ENCODE measurements at places on chromosomes 7 and 10. TPM values are rescaled to one million over a fixed set of nuclear protein-coding genes. Genes with fewer than 3 reads are reported as not detected.

The TAC1 gene
- not detected for total RNA-seq

The CCAR1 gene
- total RNA-seq: 60.8 TPM

The GIMAP2 gene
- total RNA-seq: not detected

The PNLIP gene
- total RNA-seq: not detected

The LEP gene
- not detected for total RNA-seq

DNA sequence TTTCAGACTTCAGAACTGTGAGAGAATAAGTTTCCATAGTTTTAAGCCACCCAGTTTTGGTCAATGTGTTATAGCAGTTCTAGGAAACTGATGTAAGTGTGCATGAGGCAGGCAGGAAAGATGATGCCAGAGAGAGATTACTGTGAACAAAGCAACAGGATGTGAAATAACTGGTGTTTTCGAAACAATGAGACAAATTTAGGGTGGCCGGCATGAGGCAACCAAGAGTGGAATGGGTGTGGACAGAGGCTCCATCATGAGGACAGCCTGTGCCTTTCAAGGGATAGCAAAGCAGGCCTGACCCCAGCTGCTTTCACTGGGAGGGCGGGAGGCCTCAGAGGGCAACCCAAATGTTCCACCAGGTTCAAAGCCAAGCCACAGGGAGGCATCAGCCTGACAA is 67.3 kb upstream of the UCN3 start:
- H3K36me3 ChIP-seq: no peaks in the 10 kb centered on the region
- H3K27ac ChIP-seq: no peak overlapping the region
- DNase-seq: no peak
- no peak overlapping the region for H3K4me3 ChIP-seq

DNA sequence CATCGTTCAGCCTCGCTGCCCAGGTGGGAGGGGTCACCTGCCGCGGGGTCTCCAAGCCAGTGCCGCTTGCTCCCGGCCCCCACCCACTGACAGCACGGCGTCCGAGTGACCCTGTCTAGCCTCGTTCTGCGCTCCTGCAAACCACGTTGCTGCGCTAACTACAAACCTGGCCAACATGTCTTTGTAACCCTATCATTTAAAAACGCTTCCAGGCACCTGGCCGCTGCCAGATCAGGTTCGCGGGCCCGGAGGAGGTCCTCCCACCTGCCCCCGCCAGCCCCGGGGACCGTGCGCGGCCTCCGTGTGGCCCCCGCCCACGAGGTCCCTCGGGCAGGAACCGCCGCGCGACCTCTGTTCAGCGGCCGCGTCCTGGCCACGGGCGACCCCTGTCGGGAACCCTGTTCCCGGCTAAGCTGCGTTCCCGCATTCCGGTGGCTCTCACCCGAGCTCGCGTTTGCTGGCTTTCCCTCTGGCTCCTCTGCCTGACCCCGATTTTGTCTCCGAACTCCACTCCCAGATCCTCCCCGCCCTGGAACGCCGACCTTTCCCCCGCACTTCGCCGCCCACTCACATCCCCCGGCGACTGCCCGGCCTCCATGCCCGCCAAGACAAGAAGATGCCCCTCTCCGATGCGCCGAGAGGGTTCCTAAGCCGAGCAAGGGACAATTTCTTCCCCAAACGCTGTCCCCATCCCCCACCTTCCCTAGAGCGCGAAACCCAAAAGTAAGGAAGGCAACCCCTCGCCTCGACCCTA is 2.4 kb downstream of the SFMBT2 start:
- H3K36me3 ChIP-seq: no peaks in the 10 kb centered on the region
- H3K4me1 ChIP-seq: no peaks in the 10 kb centered on the region
- H3K4me3 ChIP-seq: peak overlapping the region; percentile 56
- H3K27me3 ChIP-seq: peaks cover 33% of the 10 kb centered on the region
- DNase-seq: peak; percentile 17
- no peak overlapping the region for H3K27ac ChIP-seq

- no peaks in the 10 kb centered on the region for H3K4me1 ChIP-seq
- H3K27me3 ChIP-seq: no peaks in the 10 kb centered on the region
- peak; percentile 42 for DNase-seq
- no peaks in the 10 kb centered on the region for H3K36me3 ChIP-seq
- no peak overlapping the region for H3K4me3 ChIP-seq
These were observed 1288.5 kb downstream of the GATA3 start for GRCh38 chr10:9342885-9343570.

DNA sequence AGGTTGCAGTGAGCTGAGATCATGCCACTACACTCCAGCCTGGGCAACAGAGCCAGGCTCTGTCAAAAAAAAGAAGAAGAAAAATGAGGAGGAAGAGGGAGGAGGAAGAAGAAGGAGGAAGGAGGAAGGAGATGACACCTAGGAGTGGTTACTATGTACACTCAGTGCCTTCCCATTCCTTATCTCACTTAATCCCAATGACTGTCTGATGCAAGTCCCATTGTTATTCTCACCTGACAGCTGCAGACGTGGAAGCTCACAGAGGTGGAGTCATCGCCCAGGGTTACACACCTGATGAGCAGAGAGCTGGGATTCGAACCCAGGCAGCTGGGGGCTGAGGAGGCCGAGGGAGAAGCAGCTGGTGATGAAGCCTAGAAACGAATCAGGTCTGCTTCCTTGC is 258.8 kb downstream of the SNX10 start:
- no peaks in the 10 kb centered on the region for H3K4me1 ChIP-seq
- no peak overlapping the region for H3K27ac ChIP-seq
- H3K4me3 ChIP-seq: no peak overlapping the region
- no peaks in the 10 kb centered on the region for H3K36me3 ChIP-seq
- H3K27me3 ChIP-seq: no peaks in the 10 kb centered on the region

DNA sequence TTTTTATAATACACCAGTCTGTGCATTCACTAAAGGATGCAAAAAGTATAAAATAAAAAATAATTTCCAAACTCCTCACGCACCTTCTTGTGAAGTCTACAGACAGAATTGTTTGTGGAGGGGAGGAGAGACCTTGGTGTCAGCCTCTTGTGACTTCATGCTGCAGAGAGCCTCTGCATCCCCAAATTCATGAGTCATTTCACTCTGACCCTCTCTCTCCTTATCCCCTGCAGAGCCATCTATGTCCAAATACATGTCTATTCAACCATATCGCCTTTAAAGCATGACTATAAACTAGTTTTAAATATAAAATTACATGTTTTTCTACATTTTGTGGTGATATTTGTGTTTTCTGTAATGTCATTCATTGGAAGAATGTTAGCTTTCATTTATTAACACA is 6.0 kb downstream of the CREB5 start:
- no peak overlapping the region for H3K27ac ChIP-seq
- peak; percentile 34 for DNase-seq
- H3K4me3 ChIP-seq: no peak overlapping the region
- no peaks in the 10 kb centered on the region for H3K36me3 ChIP-seq
- no peaks in the 10 kb centered on the region for H3K27me3 ChIP-seq
- peaks cover 4% of the 10 kb centered on the region for H3K4me1 ChIP-seq

DNA sequence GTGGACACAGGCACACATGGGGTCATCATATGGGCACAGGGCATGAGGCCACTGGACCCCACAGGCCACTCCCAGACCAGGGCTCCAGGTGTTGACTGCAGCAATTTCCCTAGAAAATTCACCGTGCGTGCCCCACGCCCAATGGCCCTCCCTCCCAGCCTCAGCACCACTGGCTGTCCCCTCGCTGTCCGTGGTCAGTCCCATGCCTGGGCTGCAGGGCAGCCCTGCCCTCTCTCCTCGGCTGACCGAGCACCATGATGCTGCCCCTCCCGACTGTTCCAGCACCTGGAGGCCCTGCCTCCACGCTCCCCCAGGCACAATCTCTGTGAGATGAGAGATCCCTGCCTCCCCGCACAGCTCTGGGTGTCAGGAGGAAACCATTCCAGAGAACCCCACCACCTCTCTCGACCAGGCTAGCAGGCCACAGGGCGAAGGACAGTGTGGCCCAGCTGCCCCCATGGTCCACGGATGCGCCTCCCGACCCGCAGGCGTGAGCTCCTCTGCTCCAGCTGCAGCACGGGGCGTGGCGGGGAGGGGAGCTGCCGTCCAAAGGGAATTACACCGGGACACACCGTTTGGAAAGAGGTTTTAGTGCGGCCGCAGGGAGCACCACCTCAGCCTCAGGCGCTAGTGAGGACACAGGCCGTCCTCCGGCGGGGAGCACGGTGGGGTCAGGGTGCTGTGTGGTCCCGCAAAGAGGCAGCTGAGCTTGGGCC is 12.6 kb downstream of the NUDT1 start:
- H3K27me3 ChIP-seq: no peaks in the 10 kb centered on the region
- DNase-seq: no peak
- H3K4me1 ChIP-seq: peaks cover 6% of the 10 kb centered on the region
- no peak overlapping the region for H3K27ac ChIP-seq

GRCh38 chr10:110786172-110786571 is 85.6 kb upstream of the PDCD4 start:
- DNase-seq: peak; percentile 32
- no peak overlapping the region for H3K4me3 ChIP-seq
- H3K36me3 ChIP-seq: no peaks in the 10 kb centered on the region
- H3K4me1 ChIP-seq: peaks cover 9% of the 10 kb centered on the region
- no peak overlapping the region for H3K27ac ChIP-seq
- 0 out of 2 replicates have a peak, but pooled peaks cover 2% of the 10 kb centered on the region for H3K27me3 ChIP-seq

DNA sequence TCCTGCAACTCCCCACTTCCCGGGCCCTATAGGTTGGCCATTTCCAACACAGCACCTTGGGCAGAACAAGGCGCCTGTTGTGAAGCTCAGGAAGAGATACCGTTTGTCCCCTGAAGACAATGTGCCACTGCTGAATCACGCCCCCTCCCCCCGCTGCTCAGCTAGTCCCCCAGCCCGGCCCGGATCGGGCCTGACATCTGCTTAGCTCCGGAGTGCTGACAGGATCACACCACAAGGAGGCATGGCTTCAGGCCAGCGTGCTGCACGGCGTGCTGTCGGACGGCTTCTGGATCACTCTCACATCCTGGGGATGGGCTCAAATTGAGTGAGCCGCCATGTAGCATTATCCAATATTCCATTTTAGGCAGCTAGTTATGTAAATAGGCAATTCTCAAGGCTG is 62.1 kb upstream of the EFCAB10 start:
- H3K27me3 ChIP-seq: no peaks in the 10 kb centered on the region
- DNase-seq: no peak
- H3K27ac ChIP-seq: no peak overlapping the region
- H3K36me3 ChIP-seq: peaks cover 17% of the 10 kb centered on the region
- no peak overlapping the region for H3K4me3 ChIP-seq
- no peaks in the 10 kb centered on the region for H3K4me1 ChIP-seq

DNA sequence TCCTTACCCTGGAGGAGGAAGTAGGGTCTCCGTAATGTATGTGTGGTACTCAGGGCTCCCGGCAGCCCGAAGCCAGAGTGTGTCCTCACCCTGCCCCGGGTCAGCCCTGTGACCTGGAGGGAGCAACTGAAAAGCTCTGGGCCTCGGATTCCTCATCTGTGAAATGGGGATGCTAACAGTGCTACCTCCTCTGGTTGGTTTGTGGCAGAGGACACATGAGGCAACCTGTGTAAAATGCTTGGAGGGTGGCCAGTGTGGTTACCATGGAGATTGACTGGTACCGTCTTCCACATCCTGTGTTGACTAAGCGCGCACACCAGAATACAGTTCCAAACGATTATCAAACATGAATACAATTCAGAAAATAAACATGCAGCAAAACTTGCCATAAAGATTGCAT is 163.8 kb upstream of the KLF6 start:
- no peaks in the 10 kb centered on the region for H3K36me3 ChIP-seq
- H3K4me1 ChIP-seq: peaks cover 6% of the 10 kb centered on the region
- no peak overlapping the region for H3K27ac ChIP-seq

- H3K36me3 ChIP-seq: no peaks in the 10 kb centered on the region
- DNase-seq: no peak
- H3K27ac ChIP-seq: no peak overlapping the region
- H3K27me3 ChIP-seq: no peaks in the 10 kb centered on the region
- no peaks in the 10 kb centered on the region for H3K4me1 ChIP-seq
- H3K4me3 ChIP-seq: no peak overlapping the region
These were observed 750.7 kb upstream of the PHF14 start for GRCh38 chr7:10222976-10223375.

DNA sequence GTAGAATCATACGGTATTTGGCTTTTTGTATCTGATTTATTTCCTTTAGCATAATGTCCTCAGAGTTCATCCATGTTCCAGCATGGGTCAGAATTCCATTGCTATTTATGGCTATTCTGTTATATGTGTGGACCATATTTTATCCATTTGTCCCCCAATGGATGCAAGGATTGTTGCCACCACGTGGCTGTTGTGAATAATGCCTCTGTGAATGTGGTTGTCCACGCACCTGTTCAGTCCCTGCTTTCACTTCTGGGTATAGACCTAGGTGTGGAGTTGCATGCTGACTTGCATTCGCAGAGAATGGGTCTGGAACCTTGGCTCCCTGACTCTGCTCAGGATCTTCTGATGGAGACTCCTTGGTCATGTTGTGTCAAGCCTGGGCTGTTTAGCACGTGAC is 199.9 kb downstream of the CAMK1D start:
- no peak for DNase-seq
- no peaks in the 10 kb centered on the region for H3K36me3 ChIP-seq
- H3K27ac ChIP-seq: no peak overlapping the region

GRCh38 chr7:143480501-143480900 is 2.8 kb downstream of the TAS2R41 start:
- no peaks in the 10 kb centered on the region for H3K36me3 ChIP-seq
- no peaks in the 10 kb centered on the region for H3K4me1 ChIP-seq
- no peak overlapping the region for H3K4me3 ChIP-seq
- DNase-seq: no peak

DNA sequence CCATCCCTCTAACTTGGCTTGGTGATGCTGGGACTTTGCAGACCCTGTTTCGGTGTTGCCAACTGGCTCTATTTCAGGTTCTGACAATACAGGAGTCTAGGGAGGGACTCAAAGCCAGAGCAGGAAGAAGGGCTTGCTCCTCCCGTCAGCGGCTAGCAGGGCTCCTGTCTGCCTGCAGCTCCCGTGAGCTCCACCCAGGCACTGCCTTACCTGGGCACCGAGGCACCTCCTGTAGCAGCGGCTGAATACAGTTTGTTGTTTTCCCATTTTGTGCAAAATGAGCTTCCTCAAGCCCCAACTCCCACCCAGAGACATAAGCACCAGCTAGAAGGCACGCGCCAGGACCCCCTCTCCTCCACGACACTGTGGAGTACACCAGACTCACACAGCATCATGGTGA is 69.3 kb upstream of the RHEB start:
- H3K4me3 ChIP-seq: no peak overlapping the region
- no peak overlapping the region for H3K27ac ChIP-seq
- no peak for DNase-seq
- H3K4me1 ChIP-seq: peaks cover 8% of the 10 kb centered on the region
- no peaks in the 10 kb centered on the region for H3K27me3 ChIP-seq

- peaks cover 7% of the 10 kb centered on the region for H3K4me1 ChIP-seq
- no peaks in the 10 kb centered on the region for H3K27me3 ChIP-seq
- peak; percentile 61 for DNase-seq
- peak overlapping the region; percentile 66 for H3K27ac ChIP-seq
- no peaks in the 10 kb centered on the region for H3K36me3 ChIP-seq
- no peak overlapping the region for H3K4me3 ChIP-seq
These were observed 29.1 kb downstream of the MCU start for GRCh38 chr10:72720814-72721660.

Measured in IMR-90 (cell line).